Colonic mucosa (tissue), 4 donors: ENCODE measurements at places on chromosomes 13 and 19. TPM values are rescaled to one million over a fixed set of nuclear protein-coding genes. Genes with fewer than 3 reads are reported as not detected.

EDDM13 gene
- not detected for total RNA-seq

DNA sequence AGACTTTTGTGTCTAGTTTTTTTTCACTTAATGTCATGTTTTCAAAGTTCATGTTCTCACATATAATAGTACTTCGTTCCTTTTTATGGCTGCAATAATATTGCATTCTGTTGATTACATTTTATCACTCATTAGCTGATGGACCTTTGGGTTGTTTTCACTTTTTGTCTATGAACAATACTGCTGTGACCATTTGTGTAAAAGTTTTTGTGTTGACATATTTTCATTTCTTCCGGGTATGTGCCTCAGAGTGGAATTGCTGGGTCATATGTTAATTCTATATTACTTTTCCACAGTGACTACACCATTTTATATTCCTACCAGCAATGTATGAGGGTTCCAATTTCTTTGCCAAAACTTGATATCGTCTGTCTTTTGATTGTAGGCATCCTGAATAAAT, 85.8 kb upstream of the MLNR start:
- H3K4me3 ChIP-seq: no peak overlapping the region
- no peaks in the 10 kb centered on the region for H3K4me1 ChIP-seq
- no peak overlapping the region for H3K27ac ChIP-seq
- DNase-seq: no peak
- H3K27me3 ChIP-seq: no peaks in the 10 kb centered on the region
- peaks cover 5% of the 10 kb centered on the region for H3K36me3 ChIP-seq

- no peak overlapping the region for H3K4me3 ChIP-seq
- H3K4me1 ChIP-seq: no peaks in the 10 kb centered on the region
- H3K27me3 ChIP-seq: no peaks in the 10 kb centered on the region
- H3K36me3 ChIP-seq: no peaks in the 10 kb centered on the region
Observed at GRCh38 chr19:10027158-10027997, 14.1 kb downstream of the RDH8 start.

DNA sequence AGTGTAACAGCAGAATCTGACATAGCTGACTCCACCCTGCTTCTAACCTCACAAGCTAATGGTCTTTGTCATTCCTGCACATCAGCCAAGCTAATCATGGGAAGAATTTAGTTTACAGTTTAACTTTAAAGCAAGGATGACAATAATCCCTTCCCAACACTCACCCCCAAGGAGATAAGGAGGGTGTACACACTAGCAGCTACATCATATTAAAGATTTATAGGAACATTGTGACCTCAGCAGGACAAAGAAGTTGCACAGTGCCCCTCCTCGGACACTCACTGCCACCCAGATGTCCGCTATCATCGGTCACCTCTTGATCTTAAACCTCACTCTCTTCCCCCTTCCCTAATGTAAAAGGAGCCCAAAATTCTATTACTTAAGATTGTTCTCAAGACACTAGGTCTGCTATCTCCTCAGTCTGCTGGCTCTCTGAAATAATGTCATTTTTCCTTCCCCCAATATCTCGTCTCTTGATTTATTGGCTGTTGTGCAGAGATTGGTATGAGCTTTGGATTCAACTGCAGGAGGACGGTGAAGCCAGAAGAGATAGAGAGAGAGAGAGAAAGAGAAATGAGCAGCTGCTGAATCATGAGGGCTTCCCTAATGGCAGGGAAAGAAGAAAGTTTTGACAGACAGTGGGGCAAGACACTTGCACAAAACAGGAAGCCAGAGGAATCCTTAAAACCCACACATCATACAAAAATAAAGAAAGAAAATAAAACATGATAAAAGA, 17.5 kb upstream of the FFAR2 start:
- H3K27ac ChIP-seq: peak overlapping the region; percentile 40
- no peak for DNase-seq
- peaks cover 14% of the 10 kb centered on the region for H3K4me1 ChIP-seq
- H3K4me3 ChIP-seq: no peak overlapping the region

DNA sequence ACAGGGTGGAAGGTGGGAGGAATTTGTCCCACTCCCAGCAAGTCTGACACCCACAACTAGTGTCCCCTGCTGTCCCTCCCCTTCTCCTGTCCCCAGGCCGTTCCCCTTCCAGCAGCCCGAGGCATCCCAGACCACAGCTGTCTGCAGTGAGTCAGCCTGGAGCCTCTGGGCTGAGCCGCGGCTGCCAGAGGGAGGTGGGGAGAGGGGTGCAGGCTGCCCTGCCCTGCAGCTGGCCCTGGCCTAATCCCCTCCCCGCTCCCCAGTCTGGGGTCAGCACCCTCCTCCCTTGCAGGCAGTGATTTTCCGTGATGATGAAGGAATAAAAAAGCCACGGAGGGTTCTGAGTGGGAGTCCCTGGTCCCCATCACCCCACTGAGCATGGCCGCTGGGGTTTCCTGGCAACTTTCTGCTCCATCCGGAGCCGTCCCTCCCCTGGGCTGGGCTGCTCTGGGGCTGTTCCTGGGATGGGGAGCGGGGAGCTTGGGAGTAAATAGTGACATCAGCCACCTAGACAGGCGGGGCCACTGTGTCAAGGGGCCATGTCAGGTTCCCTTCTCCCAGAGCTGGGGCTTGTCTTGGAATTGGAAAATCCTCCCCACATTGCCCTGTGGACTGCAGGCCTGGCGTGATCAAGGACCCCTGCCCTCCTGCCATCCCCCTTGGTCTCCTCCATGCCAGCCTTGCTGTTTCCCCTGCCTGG, 16.8 kb downstream of the SPC24 start:
- H3K27ac ChIP-seq: peak overlapping the region; percentile 68
- peaks cover 9% of the 10 kb centered on the region for H3K4me1 ChIP-seq
- DNase-seq: peak; percentile 60
- no peaks in the 10 kb centered on the region for H3K36me3 ChIP-seq
- H3K27me3 ChIP-seq: no peaks in the 10 kb centered on the region

DNA sequence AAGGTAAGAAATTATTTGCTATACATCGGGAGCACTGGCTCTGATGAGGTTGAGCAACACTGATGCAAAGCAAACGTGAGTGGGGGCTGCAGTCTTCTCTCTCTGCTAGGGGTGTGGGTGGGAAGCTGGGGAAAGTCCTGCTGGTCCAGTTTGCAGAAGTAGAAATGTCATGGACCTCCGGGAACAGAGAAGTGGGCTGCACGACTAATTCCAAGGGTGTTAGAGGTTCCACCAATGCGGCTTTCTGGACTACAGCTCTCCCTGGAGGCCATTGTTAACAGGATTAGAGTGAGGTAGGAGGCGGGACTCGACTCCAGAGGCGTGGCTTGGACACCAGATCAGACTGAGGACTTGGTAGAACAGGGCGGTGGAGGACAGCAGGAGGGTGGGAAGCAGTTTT, 5.7 kb upstream of the FBXO27 start:
- H3K4me1 ChIP-seq: no peaks in the 10 kb centered on the region
- H3K27ac ChIP-seq: no peak overlapping the region
- no peak for DNase-seq
- H3K4me3 ChIP-seq: no peak overlapping the region
- H3K27me3 ChIP-seq: peaks cover 7% of the 10 kb centered on the region
- no peaks in the 10 kb centered on the region for H3K36me3 ChIP-seq

SOX21 gene
- total RNA-seq: not detected
